Activated CD4-positive, alpha-beta T cell treated with anti-CD3 and anti-CD28 coated beads, Interleukin-2, Interleukin-6, amounts not matched to agents 100 ng/mL and 50 ng/mL, durations not matched to agents 16 hours and 8 hours (primary cell): ENCODE measurements at places on chromosomes 7 and 10.

DNA sequence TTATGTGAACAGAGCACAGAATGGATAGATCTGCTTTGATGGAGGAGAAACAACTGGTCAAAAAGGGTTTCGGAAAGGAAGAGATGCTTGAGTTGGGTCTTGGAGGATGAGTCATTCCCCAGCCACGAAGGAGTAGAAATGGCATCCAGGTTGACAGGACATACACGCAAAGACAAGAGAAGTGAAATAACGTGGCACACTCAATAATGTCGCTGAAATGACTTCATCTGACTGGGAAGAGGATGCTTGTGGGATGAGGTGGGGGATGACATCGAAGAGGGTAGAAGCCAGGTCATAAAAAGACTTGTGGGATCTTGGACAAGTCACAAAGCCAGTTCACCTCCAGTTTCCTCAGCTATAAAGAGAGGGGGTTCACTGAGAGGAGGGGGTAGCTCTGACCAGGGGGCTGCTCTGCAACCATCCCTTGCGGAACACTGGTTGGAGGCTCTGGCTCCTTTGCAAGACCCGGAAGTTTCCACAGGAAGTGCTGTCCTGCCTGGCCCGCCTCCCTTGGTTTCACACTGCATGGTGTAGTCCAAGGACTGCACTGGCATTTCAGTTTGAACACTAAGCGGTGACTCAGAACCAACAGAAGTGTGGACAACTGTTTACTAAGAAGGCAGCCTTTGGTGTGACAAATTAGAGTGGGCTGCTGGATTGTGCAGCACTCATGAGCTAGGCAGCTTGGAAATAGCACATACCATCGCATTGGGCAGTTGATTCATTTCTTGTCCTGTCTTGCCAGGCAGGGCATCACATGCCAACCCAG is 189.9 kb upstream of the ADO start:
- peak; percentile 88 for DNase-seq

DNA sequence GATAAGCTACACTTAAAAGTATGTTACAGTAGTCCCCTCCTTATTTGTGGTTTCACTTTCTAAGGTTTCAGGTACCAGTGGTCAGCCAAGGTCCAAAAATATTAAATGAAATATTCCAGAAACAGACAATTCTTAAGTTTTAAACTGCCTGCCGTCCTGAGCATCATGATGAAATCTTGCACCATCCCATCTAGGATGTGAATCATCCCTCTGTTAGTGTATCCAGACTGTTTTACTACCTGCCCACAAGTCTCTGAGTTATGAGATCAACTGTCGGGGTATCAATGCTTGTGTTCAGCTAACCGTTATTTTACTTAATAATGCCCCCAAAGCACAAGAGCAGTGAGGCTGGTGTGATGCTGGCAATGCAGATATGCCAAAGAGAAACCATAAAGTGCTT is 11.4 kb downstream of the KDM7A start:
- peak; percentile 46 for DNase-seq

DNA sequence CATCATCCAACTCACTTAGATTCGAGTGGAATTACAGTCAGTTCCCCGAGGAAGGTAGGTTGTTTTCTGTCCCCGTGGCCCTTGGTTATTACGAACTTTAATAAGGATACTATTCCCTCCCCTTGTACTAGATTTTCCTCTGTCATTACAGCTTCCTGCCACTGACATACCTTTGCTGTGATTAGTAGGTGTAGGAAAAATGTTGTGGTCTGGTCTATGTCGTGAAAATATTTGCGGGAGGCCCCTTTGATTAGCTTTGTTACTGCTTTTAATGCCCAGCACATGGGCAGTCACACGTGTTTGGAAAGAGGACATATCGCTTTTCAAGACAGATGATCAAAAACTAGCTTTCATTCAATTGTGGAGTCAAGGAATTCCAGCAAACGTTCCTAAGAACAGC is 92.2 kb downstream of the GATA3 start:
- no peak for DNase-seq

- DNase-seq, result no peak
Observed at GRCh38 chr7:103811290-103811689, 178.2 kb downstream of the RELN start.

- DNase-seq, result peak; percentile 10
Observed at GRCh38 chr7:91852263-91852741, 28.2 kb downstream of the MTERF1 start.

- no peak for DNase-seq
Observed at GRCh38 chr10:97770255-97770654, 1.5 kb downstream of the SFRP5 start.

DNA sequence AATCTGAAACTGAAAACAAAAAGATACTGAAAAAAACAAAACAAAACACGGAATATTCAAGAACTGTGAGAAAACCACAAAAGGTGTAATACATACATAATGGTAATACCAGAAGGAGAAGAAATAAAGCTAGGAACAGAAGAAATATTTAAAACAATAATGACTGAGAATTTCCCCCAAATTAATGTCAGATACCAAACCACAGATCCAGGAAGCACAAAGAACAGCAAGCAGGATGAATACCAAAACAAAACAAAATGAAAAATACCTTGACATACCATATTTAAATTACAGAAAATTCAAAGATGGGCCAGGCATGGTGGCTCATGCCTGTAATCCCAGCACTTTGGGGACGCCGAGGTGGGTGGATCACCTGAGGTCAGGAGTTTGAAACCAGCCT is 57.7 kb upstream of the PARD3 start:
- DNase-seq, result no peak

GRCh38 chr7:149559711-149560110 is 62.1 kb upstream of the ZNF746 start:
- no peak for DNase-seq

- no peak for DNase-seq
Observed at GRCh38 chr10:128382225-128382624, 256.0 kb upstream of the MKI67 start.

DNA sequence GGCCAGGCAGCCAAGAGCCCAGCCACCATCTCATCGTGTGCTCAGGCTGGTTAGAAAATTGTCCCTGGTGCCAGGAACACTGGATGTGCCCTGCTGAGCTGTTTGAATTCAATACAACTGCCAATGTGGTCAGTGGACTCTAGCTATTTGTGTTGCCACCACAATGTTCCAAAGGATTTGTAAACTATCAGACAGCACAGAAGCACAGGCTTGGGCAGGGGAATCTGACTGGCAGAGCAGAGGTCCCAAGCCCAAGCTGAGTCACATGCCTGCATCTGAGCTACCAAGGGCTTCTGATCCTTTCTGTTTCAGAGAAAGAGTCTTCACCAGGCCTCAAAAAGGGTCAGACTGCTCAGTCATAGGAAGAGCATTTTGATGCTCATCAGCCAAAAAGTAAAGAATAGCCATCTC is 232.1 kb upstream of the SEMA3C start:
- no peak for DNase-seq

- no peak for DNase-seq
Observed at GRCh38 chr10:102627291-102627735, 17.0 kb upstream of the TRIM8 start.

DNA sequence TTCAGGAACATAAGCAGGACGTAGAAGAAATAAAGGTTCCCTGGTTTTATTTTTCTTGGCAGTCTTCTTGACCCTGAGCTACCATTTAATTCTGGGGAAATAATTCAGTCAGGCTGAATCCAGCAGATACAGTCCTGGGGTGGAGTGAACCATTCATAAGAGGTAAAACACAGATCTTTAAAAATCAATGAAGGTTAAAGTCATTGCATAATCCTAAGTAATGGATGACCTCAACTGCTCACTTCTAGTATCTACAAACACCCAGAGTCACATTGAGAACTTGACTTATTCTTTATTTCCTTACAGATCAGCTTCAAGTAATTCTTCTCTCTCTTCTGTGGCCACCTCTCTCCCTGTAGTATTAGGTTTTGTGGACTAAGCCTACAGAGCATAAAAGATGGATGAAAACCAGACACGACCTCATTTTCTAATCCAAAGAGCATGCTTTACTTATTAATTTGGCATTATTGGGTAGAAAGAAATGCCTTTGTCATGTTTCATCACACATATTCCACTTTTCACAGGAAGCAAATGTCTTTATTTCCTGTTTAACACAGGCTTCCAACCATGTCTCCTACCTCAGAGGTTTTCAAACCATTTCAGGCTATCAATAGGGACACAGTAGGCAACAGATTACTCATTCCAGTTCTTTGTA is 182.3 kb upstream of the IMMP2L start:
- no peak for DNase-seq

- no peak for DNase-seq
Observed at GRCh38 chr10:106312087-106312486, 852.4 kb downstream of the SORCS1 start.

DNA sequence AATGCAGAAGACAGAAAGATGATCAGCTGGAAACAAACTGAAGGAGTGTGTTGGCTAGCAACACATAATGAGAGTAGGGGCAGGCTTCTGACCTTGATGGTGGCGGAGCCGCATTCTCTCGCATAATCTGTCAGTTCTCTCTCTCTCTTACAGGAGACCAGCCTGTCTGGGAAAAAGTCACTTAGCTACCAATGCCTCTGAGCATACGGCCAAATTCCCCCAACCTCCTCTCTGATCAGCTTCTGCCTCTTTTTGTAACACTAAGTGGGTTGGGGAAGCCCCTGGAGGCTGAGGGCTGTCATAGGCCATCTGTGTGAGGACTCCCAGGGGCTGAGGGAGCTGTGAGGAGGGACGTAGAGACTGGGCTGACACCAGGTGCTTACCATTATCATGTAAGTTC is 104.6 kb downstream of the HIPK2 start:
- peak; percentile 82 for DNase-seq

DNA sequence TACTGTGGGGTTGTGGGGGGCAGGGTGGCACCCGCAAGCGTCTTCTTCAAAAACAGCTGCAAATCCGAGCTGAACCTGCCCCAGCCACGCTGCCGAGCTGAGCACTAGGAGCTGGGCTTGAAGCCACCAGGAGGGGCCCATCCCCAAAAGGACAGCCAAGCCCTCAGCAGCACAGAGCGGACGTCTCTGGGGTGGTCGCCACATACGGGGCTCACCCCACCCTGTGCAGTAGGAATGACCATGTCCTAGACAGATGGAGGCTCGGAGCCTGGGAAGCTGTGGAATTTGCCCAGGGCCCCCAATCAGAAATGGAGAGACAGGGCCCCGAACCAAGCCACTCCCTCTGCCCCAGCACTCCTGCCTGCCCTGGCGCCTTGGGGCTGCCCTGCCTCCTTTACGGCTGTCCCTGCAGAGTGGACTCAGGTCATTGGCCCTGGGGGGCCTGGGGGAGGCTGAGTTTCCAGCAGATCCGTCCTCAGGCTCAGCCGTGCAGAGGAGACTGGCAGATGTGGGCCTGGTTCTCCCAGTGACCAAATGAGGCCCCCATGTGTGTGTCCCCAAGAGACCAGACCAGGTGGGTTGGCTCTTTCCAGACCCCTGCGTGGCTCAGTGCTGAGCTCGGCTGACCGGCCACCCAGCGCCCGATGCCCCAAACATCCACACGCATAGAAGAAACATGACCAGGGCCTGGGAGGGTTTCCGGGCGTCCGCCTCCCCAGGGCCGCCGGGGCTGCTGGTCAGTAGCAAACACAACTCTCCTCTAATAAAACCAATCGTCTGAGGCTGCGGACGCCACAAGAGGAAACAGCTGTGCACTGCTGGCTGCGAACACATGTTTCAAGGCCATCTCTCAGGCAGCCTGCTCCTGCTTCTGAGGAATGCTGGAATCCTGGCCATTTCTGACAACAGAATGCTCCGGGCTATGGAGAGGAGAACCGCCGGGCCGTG is 54.9 kb downstream of the PDGFA start:
- DNase-seq, result no peak

- DNase-seq, result no peak
Observed at GRCh38 chr7:149727899-149728476, 45.4 kb downstream of the ZNF467 start.

- DNase-seq, result no peak
Observed at GRCh38 chr7:33449847-33450246, 320.5 kb downstream of the BBS9 start.

DNA sequence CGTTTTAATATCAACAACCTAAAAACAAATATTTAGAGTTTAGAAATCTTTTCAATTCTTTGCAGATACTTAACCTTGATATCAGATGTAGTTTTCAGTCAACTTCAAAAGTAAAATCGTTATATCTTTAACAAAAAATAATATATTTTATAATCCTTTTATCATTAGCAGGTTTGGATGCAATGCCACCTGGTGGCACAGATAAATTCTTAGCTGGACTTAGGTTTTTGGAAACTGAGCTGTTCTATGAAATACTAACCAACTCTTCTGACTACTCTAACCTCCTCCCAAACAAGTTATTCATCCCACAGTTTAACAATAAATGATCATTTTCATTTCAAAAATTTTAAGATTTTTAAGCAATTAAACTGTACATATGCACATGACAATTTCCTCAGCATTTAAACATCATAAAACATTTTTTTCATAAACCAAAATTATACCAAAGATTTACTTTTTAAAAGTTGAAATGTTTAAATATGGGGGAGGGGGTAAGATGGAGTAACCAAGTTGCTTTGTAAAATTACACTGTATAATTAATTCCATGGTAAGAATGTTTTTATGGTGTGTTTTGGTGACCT is 56.9 kb downstream of the HIBADH start:
- DNase-seq, result no peak

- DNase-seq, result no peak
Observed at GRCh38 chr7:104487642-104488041, 159.2 kb downstream of the LHFPL3 start.

DNA sequence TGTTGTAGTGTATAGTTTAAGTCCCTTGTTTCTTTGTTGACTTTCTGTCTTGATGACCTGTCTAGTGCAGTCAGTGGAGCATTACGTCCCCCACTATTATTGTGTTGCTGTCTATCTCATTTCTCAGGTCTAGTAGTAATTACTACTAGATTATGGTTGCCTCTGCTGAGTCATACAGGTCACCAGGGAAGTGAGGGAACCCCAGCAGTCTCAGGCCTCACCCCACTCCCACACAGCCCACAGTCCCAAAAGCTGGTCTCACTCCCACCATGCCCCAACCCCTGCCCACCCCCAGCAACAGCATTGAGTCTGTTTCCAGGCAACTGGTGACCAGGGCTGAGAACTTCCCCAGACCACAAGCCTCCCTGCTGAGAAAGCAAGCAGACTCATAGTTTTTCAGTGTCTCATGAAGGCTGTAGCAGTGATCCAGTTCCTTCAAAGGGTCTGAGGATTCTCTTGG is 88.0 kb downstream of the PLXDC2 start:
- DNase-seq, result no peak

DNA sequence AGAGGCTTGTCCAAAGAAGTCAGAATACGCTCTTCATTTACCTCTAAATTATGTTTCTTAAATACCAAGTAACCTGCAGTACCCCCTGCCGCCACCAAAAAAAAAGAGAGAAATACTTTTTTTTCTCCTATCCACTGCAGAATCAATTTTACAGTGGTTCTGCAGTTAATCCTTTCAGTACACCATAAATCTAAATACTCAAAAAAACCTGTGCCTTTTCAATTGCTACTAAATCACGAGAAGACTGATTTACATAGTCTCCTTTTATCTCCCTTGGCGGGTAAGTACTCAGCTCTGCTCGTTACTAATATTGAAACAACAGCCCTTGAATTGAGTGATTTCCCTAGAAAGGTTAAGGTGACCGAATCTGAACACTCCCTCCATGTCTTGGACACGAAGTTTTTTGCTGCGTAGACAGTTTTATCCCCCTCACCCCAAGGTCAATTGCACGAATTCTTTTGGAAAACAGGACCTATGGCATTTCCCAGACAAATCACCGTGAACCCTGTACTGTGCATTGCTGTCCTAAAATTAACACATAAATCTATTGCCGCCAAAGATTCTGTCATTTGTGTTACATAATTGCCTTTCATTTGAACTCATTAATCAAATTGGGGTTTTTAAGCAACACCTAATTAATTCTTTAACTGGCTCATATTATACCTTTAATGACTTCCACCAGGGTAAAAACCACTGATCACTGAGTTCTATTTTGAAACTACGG is 512 bp upstream of the VIM start:
- peak; percentile 88 for DNase-seq

GRCh38 chr10:8045726-8046494 is 8.6 kb upstream of the GATA3 start:
- no peak for DNase-seq
